ENCODE measurements at places on chromosomes 1 and 21.

DNA sequence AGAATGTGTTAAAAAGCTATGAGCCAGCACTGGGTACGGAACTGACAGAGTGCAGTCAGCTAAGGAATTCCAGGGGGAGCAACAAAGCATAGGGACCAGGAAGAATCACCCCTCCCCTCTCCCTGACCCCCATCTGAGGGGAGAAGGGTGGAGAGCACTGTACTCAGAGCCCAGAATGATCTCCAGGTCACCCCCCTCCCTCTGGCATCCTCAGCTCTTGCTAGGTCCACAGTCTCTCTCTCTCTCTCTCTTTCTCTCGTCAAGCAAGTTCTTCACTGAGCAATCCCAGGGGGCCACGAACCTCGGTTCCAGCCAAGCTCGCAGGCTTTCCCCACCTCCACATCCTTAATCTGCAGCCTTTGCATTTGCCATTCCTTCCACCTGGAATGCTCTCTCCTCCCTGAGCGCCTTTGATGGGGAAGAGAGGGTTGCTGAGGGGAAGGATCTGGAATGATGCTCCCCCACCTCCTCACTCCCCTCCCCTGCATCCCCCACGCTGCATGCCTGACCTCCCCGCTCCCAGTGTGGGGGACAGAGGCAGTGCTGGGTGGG is 6.7 kb upstream of the WASF2 start:
- DNase-seq, result no peak

DNA sequence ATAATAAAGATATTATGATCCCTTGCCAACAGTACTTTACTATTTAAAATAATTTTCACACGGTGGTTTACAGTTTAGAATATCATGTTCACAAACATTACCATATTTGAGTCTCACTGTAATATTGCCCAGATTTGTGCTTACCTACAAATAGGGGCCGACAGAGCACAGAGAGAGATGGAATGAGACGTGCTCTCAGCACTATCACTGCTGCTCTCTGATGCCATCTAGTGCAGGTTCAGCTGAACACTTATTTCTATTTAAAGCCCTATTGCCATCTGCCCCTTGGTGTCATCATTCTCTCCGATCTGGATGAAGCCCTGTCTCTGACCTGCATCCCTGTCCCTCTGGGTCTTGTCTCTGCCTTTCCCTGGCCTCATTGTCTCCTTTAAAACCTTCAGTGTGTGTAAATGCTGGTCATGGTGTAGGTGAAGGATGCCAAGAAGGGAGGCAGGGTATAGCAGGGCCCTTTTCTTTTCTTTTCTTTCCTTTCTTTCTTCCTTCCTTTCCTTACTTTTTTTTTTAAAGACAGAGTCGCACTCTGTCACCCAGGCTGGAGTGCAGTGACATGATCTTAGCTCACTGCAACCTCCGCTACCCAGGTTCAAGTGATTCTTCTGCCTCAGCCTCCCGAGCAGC is 6.9 kb upstream of the GPATCH4 start:
- DNase-seq, result peak; percentile 21

DNA sequence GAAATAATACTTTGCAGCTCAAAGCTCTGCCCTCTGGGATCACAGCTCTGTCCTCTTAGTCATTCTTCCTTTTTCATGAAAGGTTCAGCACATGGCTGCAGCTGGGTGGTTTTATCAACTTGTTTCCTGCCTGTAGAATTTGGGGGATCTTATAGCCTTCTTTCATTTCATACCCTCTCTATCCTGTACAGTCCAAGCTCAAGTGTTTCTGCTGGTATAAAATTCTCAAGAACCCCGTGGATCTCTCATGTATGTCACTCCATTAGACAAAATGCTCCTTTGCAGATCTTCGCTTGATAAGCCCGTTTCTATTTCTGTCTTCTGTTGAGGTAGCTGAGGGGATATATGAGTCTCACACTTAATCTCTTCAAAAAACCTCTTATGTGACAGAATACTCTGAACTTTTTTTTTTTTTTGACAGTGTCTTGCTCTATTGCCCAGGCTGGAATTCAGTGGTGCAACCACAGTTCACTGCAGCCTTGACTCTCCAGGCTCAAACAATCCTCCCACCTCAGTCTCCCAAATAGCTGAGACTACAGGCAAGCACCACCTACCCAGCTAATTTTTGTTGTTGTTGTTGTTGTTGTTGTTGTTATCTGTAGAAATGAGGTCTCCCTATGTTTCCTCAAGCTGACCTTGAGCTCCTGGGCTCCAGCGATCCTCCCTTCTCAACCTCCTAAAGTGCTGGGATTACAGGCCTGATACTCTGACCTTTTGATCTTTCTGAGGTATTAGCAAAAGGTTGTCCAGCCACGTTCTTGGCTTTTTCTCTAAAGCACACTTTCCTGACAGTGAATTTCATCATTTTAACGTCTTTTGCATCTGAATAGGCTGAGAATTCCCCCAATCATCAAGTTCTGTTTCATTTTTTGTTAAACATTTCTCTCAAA is 24.6 kb upstream of the COL9A2 start:
- DNase-seq, result no peak

- DNase-seq, result no peak
These were observed 47.2 kb downstream of the PTPRF start for GRCh38 chr1:43577655-43578542.

- DNase-seq, result no peak
These were observed 72.8 kb upstream of the BCL10 start for GRCh38 chr1:85349224-85349623.

GRCh38 chr1:107413951-107414350 is 273.1 kb downstream of the NTNG1 start:
- no peak for DNase-seq

GRCh38 chr21:14321042-14321441 is 61.9 kb downstream of the HSPA13 start:
- no peak for DNase-seq

DNA sequence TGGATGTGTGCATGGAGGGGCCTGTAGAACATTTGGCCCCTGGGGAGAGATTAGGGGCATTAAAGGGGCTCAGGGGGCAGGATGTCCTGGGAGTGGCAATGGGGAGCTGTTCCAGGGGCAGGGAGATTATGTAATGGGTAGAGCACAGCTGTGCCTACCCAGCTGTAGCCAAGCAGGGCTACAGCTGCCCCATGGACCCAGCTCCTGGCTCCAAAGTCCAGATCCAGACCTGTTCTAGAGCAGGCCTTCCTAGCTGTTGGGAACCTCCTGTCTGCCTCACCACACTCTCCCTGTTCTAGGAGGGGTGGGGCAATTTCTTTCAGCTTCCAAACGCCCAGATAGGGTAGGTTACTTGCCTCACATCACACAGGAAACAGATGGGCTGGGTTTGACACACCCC is 5.6 kb downstream of the RPS6KA1 start:
- DNase-seq, result no peak

GRCh38 chr1:56452027-56453011 is 127.0 kb downstream of the PLPP3 start:
- no peak for DNase-seq

GRCh38 chr1:83860490-83861221 is 138.3 kb downstream of the TTLL7 start:
- peak; percentile 47 for DNase-seq

DNA sequence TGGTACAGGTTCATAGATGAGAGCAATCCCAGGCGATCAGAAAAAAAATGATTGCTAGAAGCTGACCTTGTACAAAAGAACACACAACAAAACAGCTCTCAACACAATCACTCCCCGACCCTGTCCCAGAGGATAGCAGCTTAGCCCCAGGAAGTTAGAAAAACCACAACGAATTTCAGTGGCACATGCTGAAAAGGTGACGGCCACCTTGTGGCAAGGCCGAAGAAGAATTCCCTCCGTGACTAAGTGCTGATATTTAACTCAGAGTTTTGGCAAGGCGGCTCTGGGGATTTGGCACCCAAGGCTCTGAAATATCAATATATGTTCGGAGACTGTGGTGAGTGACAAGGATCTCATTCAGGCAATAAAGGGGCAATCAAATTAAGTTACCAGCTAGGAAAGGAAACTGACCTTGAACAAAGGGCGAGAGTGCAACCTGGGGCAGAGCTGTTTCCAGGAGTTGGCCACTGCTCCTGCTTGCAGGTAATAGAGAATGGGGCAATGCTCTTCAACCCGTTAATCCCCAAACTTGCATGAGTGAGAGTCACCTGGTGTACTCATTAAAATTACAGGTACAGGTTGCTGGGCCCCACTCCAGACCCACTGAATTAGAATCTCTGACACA is 96.2 kb downstream of the BEND5 start:
- DNase-seq, result no peak

DNA sequence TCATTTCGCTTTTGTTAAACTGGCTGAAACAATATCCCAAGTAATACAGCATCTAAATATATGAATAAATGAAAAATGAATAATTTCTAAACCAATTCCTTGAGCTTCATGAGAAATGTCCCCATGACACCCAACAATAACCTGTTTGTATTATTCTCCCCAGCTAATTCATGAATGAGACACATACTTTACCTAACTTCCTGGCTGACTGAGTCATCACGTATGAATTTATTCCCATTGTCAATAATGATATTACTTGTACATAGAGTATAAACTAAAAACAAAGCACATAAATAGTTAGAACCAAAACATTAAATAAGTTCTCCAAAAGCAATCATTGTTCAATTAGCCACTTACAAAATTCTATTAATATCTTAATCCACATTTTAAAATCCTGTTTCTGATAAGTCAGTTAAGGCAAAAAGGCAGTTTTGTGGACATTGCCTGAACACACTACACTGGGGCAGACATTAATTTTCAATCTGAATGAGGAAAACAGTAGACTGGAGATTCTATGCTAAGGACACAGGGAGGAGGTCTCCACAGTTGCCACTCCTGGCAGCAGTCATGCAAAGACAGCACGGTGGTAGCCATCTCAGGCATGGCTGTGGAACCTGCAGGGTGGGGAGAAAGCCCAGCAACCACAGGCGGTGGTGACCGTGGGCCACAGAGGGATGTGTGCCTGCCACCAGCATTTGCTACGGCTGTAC is 48.2 kb downstream of the SLC9C2 start:
- DNase-seq, result no peak

DNA sequence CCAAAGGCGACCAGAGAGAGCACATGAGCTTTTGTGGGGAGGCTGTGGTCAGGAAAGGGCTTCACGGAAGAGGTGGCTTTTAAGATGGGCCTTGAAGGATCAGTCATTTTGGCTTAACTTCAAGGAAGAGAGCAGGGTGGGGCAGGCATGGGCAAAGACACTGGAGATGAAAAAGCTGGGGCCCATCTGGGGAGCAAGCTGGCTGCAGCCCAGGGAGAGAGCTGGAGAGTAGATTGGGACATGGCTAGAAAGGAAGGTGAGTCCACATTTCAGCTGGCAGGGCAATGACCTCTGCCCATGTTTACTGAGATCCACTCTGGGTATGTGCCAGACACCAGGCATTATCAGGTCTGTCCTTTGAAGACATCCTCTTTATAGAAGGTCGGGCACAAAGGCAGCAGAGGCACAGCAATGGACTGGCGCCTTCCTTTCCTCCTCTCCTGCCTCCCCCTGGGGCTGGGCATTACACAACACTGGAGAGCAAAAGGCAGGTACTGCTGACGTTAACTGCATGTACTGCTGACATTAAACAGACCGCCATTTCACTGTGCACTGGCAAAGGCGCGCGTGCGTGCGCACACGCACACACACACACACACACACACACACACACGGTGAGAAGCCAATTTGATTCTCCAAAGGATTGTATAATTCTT is 2.2 kb upstream of the UBXN10 start:
- DNase-seq, result no peak

Data from stimulated activated CD8-positive, alpha-beta memory T cell treated with anti-CD3 and anti-CD28 coated beads, Interleukin-2, amount 100 ng/mL, for 1 hour (primary cell).